ENCODE measurements at places on chromosomes 2 and 18. TPM values are rescaled to one million over a fixed set of nuclear protein-coding genes. Genes with fewer than 3 reads are reported as not detected.

Gene HADHB
- 104 TPM for total RNA-seq

Gene EMILIN1
- 0.94 TPM for total RNA-seq

Gene HOXD10
- not detected for total RNA-seq

- no peak for DNase-seq
These were observed 50.4 kb downstream of the EML6 start for GRCh38 chr2:54773838-54774237.

DNA sequence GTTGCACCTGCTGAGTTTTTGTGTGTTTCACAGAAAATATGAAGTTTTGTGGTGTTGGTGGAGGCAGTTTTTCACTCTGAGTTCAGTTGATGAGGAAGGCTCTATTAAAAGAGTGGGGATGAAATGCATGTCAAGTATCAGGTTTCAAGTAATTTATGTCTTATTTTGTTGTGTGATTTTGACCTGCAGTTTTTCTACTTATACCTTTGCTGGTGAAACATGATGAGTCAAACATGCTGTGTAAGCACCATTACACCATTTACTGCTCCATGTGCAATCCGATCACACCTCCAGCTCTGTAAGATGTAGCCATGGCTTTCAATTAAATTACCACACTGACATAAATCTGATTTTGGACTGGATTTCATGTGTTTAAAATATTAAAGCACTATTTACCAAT lies 174.5 kb upstream of the ZEB2 start:
- DNase-seq = no peak

DNA sequence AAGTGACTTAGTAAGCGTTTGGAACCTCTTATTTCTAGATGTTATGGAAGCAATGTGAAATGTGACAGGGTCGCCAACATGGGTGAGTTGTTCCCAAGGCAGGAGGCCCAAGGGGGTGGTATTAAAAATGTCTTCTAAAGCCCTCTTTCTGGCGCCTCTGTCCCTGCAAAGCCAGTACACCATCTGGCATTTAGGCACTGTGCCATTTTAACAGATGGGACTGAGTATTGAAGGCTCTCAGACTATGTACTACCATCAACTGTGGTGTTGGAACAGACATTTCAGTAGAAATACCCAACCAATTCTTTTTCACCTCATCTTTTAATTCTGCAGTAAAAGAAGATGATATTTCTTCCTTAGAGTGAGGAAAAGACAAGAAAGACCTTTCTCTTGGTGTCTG lies 384.5 kb upstream of the MMADHC start:
- no peak for DNase-seq

DNA sequence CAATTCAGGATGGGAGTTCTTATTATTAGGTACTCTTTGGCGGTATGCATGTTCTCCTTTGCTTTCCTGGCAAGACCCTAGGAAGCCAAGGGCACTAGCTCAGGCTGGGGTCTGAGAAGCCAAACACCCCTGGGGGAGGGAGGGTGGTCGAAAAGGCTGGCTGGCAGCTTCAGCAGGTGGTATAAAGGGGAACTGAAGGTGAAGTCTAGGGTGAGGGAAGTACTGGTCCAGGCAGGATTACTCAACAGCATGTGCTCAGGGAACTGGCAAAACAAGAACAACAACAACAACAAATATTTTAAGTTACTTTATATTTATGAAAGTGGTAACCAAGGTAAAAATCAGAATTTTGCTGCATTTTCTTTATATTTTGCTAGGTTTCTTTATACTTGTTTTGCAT lies 40.7 kb upstream of the PCBP1 start:
- DNase-seq = no peak

DNA sequence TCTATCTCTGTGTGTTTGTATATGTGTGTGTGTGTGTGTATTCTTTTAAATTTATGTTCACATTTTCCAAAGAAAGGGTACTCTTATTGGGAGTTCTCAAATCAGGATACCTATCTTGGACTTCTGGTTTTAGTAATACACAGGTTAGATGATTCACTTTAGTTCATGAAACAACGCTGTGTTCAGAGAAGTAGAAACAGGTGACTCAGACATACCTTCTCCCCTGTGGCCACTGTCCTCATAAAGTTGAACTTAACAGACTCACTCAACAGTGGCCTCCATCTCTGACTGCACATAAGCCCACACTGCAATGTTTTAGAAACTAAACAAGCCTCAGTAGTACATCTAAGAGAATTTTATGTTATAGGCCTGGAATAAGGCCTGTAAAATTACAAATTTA lies 566.6 kb upstream of the VRK2 start:
- DNase-seq = no peak

GRCh38 chr2:10365412-10365811 lies 62.7 kb downstream of the HPCAL1 start:
- no peak for DNase-seq

DNA sequence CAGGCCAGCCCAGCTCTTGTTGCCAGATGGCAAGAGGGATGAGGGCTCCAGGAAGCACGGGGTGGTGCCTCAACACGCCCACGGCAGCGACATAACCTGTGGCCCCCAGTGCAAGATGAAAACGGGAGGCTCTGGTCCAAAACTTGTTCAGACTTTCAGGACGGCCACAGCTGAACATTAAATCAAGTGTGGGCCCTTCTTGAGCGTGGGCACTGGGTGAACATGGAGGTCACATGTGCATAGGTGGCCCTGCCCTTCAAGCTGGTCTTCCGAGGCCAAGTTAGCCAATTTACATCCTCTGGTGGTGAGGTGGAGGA lies 77.5 kb downstream of the NDUFA10 start:
- no peak for DNase-seq

DNA sequence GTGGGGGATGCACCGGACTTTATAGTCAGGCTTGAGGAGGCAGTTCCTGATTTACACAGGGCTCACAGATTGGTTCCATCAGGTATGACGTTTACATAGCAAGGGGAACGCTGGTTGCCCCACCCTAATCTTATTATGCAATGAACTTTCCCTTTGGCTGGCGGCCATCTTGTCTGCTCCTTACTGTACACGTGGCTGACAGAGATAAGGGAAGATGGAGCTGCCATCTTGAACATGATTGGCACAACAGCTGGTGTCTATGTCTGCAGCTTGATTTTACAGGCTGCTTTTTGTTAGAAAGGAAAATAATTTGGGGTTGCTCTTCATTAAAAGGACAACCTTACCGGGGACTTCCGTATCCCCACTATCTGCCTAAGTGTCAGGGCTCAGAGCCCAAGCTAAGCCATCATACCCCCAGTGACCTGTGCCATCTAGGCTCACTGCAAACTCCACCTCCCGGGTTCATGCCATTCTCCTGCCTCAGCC lies 33.5 kb upstream of the ATG16L1 start:
- DNase-seq = no peak

GRCh38 chr18:31976242-31976641 lies 33.3 kb upstream of the TRAPPC8 start:
- DNase-seq = no peak

GRCh38 chr2:69134306-69134945 lies 121.4 kb downstream of the ANTXR1 start:
- DNase-seq = no peak

GRCh38 chr2:169715379-169716237 lies 18.0 kb upstream of the KLHL23 start:
- no peak for DNase-seq
